ENCODE measurements at places on chromosomes 12 and 14. TPM values are rescaled to one million over a fixed set of nuclear protein-coding genes. Genes with fewer than 3 reads are reported as not detected.

- no peak for DNase-seq
Observed at GRCh38 chr12:113759135-113759534, 207.0 kb downstream of the RBM19 start.

- peak; percentile 48 for DNase-seq
Observed at GRCh38 chr12:56029666-56030293, 8.9 kb downstream of the IKZF4 start.

DNA sequence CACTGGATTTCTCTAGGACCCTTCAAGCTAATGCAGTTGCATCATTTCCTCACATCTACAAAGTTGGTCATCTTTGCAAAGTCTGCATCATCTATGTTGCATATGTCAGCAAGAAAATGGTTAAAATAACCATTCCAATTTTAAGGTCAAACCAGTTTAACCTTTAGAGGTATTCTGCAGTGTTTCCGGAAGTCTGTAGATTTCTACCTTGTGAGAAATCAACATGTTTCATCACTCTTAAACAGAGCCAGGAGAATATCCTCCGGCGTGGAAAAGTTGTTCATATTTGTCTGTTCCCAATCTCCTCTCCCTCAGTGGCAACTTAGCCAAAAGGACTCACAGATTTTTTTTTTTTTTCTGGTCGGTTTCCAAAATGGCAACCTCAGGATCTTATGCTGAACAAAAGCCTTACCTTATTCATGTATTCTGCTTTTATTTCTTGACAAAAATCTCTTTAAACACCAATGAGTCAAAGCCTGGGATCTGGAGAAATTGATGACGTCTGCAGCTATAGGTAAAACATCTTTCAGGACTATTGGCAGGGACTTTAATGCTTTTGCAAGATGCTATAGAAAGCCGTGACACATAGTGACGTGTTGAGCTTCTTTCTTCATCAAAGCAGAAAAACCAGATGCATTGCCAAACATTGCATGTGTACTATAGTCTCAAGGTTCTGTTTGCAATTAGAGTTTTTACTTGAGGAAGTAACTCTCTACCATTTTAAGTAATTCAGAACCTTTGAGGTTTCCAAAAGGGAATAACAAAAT lies 16.0 kb upstream of the CDK17 start:
- DNase-seq = no peak

- DNase-seq = peak; percentile 90
Observed at GRCh38 chr12:70365648-70366518, at the start of gene KCNMB4. TSS of gene KCNMB4 (plus strand) at chr12:70366290. CDS start at chr12:70366735, 445 bp downstream.

- DNase-seq = no peak
Observed at GRCh38 chr12:39327510-39327909, 115.4 kb downstream of the KIF21A start.

DNA sequence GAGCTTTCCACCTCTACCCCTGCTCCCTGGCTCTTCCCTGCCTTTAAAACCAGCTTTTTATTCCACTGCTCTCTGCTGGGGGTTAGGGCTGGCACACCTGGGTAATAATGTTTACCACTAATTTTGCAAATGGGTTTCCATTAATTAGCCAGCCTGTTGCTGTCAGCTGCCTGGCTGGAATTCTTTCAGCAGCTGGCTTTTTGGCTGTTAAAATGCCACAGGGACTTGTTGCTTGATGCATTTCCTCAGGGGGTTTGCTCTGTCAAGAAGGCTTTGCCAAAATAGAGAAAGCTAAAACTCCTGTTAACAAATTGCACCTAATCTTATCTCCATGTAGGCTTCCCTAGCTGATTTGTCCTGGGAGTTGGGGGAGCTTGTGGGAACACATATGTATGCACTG lies 51.8 kb upstream of the PSMC1 start:
- no peak for DNase-seq

DNA sequence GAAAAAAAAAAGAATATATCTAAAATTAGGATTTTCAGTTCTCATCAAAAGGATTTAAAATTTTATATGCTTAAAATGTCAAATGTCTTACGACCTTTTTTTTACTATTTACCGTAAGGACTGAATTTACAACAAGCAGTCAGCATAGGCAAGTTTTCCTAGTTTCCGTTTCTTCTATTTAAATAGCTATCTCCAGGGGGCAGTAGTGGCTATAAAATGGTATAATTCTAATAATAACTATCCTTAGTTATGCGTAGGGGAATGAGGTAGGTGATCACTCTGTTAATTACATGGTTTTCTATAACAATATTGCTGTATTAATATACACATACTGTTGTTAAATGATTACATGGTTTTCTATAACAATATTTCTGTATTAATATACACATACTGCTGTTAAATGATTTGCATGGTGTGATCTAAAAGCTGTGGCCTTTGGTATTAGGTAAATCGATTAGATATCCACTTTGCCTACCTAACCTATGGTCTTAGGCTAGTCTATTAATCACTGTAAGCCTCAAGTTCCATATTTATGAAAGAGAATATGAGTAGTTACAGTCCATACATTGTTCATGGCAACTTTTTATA lies 217.7 kb upstream of the PDZRN4 start:
- no peak for DNase-seq

GRCh38 chr14:70822530-70823185 lies 13.3 kb upstream of the MAP3K9 start:
- DNase-seq = no peak

GRCh38 chr12:45727301-45727979 lies 2.1 kb upstream of the ARID2 start:
- DNase-seq = peak; percentile 98

DNA sequence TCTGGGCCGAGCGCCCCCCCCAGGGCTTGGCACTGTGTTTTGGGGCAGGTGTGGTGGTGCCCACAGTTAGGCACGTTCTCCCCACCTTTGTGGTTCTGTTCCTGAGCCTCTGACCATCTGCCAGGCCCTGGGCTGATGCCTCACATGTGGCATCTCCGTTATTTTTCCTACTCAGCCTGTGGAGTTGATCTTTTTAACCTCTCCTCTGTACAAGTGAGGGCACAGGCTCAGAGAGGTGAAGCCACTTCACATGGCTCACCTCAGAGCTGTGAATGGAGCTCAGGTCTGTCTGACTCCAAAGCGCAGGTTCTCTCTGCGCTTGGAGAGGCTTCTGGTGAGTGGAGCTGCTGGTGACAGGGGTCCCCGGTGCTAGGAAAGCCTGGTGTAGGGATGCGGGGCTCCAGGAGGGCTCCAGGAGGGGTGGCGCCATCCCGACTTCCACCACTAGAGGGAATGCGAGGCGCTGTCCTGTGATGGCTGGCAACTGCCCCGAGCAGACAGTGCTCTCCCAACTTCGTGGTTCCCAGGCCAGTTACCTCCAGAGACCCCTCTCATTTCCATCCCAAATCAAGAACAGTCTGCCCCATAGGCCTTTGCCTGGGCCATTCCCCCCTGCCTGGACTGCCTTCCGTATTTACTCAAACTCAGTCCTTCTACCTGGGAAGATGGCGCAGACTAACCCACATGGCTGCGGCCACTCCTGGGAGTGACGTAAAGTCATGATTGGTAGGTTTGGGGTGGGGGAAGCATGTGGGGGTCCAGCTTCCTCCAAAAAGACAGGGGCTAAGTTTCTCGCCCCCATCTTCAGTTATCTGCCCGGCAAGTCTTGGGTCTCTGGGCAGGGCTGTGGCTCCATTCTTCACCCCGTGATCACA lies 9.9 kb downstream of the BCL7A start:
- DNase-seq = peak; percentile 33

DNA sequence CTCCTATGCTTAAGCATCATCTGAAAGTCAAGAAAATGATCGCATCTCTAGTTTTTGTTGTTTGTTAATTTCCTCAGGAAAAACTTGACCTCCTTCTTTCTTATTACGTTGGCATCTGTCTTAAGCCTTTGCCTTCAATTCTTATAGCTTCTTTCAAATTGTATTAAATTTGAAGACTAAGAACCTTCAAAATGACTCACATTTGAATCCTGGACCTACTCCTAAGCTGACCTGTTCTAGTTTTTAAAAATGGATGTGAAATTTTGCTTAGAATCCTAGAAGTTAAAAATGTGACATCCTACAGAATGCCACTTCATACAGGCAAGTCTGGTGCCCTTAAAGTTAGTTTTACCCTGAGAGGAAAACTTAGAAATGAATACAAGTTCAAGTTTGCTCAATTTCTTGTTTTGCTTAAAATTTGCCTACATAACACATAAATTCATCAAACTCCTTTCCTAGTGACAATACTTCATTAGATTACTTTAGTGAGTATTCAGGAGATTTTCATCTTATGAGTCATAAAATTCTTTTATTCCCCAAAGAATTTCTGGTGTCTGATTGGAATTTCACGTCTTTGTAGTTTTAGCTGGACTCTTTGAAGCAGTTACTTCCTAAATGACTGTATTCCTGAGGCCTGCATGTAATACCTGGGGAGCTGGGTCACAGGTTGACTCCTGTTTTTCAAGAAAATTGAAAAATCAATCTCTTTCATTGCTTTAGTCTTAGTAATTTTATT lies 152.3 kb downstream of the MSRB3 start:
- peak; percentile 64 for DNase-seq

GRCh38 chr14:101600891-101601605 lies 39.8 kb downstream of the DIO3 start:
- no peak for DNase-seq

KRT72 gene
- polyA plus RNA-seq = not detected

MYL6B gene
- 771 TPM for polyA plus RNA-seq

RASSF9 gene
- 2.7 TPM for polyA plus RNA-seq
